ENCODE measurements at places on chromosomes 7 and 10.

GRCh38 chr10:73644015-73644743, 2.9 kb upstream of the MYOZ1 start:
- DNase-seq: peak; percentile 28

GRCh38 chr10:100359529-100360150, 12.6 kb downstream of the SCD start:
- no peak for DNase-seq

DNA sequence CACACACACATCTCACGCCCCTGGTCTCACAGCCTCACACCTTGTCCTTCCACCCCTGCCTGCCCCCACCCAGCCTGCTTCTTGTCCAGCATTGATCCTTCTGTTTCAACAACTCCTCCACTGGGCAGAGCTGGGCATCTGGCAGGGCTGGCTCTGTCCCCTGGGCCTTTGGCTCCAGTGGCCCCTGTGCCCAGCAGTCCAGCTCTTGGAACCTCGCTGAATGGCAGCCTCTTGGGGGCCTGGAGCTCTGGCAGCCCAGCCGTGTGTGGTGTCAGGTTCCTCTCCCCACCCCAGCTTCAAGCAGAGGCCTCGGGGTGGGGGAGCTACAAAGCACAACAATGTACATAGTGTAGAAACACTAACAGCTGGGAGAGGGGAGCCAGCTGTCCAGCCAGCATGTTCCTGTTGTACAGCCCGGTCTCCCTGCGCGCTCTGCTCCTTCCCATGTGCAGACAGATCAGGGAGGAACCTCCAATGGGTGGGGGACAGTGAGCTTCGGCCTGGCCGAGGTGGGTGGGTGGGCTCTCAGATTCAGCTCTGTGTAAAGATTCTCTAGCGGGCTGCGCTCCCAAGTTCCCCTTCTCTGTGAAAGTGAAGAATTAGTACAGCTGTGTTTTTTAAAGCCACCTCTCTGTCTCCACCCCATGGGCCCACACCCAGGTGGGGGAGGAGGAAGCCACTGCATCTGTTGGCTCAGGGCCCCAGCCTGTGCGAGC, 19.4 kb downstream of the ZMIZ2 start:
- DNase-seq: no peak

- DNase-seq: no peak
Observed at GRCh38 chr7:141568227-141568626, 17.0 kb downstream of the AGK start.

GRCh38 chr10:1577945-1578344, 159.4 kb downstream of the ADARB2 start:
- DNase-seq: no peak

GRCh38 chr10:22133749-22134624, 83.8 kb downstream of the EBLN1 start:
- DNase-seq: no peak

DNA sequence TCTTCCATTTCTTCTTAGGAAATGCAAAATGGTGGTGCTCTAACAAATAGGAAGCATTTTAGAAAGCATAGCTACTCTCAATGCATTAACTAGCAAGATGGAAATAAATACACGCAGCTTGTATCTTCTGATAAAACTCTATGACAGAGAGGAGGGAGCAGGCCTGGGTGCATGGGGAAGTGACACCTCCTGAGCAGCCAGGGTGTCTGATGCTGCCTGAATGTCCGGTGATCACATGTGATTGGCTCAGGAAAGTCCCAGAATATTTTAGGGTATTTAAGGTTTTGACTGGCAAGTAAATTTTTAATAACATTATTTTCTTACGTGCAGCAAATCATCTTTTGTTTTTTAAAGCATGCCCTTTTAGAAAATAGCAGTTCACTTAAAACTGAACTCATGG, 261.0 kb upstream of the KLF6 start:
- no peak for DNase-seq

DNA sequence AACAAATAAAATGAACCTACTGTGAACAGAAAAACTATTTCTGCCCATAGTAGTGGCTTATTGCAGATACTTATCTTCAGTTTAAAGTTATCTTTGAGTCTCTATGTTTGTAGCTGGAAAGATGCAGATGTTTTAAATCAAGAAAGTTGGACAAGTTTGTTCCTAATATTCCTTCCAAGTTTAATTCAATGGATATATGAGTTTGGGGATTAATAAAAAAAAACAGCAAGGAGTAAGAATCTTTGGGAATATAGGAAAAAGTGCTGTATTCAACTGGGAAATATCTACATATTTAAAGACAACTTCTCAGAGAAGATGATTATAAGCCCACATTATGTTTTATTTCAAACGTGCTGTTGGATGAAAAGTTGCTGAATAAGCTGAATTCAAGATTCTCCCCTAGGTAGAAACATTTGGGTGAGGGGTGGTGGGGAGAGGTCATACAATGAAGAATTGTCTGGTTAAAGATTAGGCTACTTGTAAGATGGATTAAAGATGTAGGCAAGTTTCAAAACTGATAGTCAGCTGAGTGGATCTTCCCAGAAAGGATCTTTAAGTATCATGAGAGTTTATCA, 1135.2 kb downstream of the CNTNAP2 start:
- no peak for DNase-seq

GRCh38 chr7:34123316-34123715, 218.0 kb downstream of the BMPER start:
- DNase-seq: no peak

GRCh38 chr7:128672927-128673517, 930 bp downstream of the GARIN1A start:
- no peak for DNase-seq

GRCh38 chr10:44294726-44295412, 90.0 kb downstream of the CXCL12 start:
- DNase-seq: no peak

GRCh38 chr7:139430443-139430842, 53.0 kb downstream of the KLRG2 start:
- DNase-seq: no peak

DNA sequence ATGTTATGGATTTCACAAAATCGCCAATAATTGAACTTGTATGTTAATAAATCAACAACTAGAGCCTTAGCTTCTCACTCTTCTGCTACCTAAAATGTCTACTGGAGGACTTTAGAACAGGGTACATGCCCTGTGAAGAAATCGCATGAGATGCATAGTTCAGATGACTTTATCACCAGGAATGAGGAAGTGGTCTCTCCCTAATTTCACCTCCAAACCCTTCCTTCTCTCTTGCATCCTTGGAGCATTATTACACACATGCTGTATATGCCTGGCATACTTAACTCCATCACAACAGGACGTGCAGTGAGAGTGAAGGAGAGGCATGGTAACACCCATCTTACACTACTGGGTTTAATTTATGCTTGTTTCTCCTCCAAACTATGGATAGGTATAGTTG, 27.8 kb downstream of the RHEB start:
- DNase-seq: no peak

DNA sequence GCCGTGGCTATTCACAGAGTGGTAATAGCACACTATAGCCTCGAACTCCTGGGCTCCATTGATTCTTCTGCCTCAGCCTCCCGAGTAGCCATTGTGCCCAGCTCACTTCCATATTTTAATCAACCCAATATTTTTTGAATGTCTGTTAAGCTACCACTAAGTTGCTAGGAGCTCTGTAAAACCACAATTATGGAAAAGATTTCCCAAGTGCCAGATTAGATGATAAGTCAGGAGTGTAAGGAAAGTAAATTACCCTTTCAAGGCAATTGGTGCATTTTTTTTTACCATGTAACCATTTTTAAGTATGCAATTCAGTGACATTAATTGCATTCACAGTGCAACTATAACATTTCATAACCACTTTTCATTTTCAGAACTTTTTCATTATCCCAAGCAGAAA, 87.5 kb upstream of the GATAD1 start:
- no peak for DNase-seq

GRCh38 chr10:54800741-54801421, at the start of gene PCDH15:
PCDH15 (minus strand) TSS chr10:54801231; CDS start chr10:54664262, 136,969 bp downstream.
- no peak for DNase-seq

- DNase-seq: no peak
Observed at GRCh38 chr7:143238289-143238980, 16.6 kb downstream of the TAS2R40 start.

GRCh38 chr10:52261362-52261761, 52.7 kb upstream of the DKK1 start:
- no peak for DNase-seq

DNA sequence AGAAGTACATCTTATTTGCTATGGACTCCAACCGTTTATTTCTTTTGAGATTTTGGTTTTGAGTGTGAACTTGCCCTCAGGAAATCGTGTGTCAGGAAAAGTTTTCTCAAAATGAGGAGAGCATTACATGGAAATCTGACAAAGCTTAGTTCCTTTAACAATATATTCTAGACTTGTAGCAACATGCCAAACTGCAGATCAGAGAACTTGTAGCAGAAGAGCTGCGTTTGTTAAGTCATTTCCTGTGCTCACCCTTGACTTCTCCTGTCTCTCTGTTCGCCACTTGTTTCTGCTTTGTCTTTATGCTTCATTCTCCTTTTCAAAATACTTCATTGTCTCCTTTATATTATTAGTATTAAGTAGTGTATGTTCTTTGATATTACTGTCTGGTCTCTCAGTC, 116.6 kb upstream of the FOXP2 start:
- DNase-seq: no peak

- DNase-seq: no peak
Observed at GRCh38 chr10:73092830-73093229, 3.8 kb downstream of the P4HA1 start.

DNA sequence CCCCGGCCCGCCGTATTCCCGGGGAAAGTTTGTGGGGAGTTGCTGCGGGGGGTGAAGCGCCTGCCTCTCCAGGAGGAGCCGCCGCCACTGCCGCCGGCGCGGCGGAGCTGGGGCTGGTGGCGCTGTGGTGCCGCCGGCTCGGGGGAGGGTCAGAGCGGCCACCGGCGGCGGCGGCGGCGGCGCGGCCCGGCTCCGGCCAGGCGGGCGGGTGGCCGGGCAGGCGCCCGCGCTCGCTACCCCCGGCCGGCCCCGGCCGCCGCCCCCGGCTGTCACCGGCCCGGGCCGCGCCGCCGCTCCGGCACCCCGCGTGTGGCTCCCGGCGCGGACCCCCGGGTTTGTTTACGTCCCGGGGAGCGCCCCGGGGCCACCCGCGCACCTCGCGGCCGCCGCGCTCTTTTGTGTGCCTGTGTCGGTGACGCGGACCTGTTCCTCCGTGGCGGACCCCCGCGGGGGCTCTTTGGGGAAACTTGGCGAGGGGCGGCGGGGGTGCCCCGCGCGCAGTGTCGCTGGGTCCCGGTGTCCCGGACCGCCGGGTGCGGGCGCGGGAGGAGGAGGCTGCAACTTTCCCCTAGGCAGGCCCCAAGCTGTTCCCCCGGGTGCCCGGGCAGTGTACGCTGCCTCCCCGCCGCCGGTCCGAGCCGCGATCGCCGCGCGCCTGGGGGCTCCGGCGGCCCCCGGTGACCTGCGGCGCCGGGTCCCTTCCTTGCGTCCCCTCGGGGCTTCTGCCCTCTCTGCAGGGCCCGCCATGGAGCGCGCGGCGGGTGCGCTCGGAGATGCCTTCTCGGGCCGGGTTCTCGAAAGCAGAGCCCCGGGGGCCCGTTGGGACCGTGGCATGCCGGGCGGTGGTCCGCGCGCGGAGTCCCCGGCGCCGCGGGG, 593 bp upstream of the CUX1 start:
- DNase-seq: no peak

GRCh38 chr10:119537953-119538630, 4.4 kb downstream of the RGS10 start:
- DNase-seq: no peak

GRCh38 chr7:112937651-112938415, 147.6 kb upstream of the TMEM168 start:
- DNase-seq: no peak

DNA sequence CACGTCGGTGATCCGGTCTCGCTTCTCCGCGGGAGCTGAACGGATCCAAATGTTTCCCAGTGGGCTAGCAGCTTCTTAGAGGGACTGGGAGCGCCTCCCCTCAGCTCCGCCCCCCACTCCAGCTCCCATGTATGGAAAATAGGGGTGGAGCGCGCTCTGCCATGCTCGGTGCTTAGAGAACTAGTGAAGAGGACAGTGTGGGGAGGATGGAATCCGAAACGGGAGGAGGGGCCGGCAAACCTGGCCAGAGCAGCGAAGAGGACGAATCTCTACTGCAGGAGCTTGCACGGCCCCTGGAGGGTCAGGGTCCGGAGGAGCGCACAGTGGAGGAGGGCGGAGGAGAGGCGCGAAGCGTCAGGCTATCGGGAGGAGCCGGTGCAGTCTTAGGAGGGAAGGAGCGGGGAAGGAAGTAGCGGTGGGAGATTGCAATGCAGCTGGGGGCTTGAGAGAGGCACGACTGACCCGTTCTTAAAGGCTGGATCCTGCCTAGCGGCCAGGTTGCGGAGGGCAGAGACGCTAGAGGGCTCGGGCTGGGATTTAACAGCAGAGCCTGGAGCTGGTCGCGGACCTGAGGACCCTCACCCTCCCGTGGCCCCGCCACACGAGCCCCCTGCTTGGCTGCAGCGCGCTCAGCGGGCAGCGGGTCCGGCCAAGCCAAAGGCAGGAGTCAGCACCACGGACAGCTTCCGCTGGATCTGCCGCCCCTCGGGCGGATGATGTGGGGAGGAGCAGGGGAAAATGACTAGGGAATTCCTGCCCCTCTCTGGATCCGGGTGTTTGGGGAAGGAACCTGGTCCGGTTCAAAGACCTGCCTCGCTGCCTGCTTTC, at the start of gene PRLHR:
Gene PRLHR, minus strand, starts transcription at position 51 of the 828 bp plus-strand sequence. CDS start 404 bp downstream, outside the sequence.
- DNase-seq: no peak

DNA sequence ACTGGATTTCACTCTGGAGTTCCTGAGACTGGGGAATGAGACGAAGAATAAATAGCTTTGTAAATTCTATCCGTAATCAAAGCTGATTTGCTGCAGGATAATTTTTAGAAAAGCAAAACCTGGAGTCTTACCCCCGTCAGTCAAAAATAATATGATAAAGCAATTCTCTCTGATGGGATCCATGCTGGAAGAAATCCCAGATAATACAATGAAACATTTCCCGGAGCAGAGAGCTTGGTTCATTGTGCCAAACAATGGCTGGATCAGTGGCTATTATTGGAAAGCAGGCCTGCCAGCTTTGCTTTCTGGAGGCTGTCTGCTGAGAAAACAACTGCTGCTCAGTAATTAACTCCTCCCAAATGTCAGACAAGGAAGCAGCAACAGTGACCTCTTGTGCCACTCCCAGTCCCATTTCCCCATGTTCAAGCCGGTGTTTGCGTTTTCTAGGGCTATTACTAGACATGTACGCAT, 609.4 kb upstream of the PCDH15 start:
- no peak for DNase-seq

- DNase-seq: no peak
Observed at GRCh38 chr10:78356291-78356900, 322.7 kb downstream of the RPS24 start.

DNA sequence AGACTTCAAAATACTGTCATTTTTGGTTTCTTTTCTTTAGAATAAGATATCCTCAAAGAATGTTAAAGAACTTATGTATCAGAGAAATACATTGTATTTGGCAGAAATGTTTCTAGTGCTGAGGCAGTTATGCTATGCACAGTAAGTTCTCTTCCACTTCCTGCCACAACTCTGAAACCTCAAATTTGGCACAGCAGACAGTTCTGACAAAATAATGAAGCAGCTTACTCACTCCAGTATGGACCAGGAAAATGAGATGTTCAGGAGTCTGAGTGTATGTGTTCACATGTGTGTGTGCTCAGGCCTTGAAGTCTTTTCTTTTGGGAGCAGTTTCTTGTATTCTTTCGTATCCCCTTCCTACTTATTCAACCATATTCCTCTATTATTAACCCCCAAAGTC, 197.0 kb upstream of the AGK start:
- no peak for DNase-seq

- peak; percentile 5 for DNase-seq
Observed at GRCh38 chr10:119724593-119725516, 995 bp upstream of the INPP5F start.
